ENCODE measurements at places on chromosomes 7 and 10.

- DNase-seq = peak; percentile 33
These were observed 30.0 kb downstream of the NET1 start for GRCh38 chr10:5442065-5442989.

DNA sequence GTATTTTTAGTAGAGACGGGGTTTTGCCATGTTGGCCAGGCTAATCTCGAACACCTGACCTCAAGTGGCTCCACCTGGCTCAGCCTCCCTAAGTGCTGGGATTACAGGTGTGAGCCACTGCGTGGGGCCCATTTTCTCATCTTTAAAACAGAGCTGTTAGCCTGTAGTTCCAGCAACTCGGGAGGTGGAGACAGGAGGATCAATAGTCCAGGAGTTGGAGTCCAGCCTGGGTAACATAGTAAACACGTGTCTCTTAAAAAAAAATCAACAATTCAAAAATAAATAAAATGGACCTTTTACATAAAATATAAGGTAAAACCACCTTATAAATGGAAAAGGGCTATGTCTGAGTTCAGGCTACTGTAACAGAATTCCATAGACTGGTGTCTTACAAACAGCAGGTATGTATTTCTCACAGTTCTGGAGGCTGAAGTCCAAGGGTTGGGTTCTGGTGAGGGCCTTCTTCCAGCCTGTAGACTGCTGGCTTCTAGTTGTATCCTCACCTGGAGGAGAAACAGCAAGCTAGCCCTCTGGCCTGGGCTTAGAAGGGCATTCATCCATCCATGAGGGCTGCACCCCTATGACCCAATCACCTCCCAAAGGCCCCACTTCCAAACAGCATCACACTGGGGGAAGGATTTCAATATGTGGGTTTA lies 7.0 kb upstream of the PVRIG start:
- DNase-seq = no peak

- peak; percentile 58 for DNase-seq
These were observed 735 bp downstream of the ZNF394 start for GRCh38 chr7:99499371-99499720.

DNA sequence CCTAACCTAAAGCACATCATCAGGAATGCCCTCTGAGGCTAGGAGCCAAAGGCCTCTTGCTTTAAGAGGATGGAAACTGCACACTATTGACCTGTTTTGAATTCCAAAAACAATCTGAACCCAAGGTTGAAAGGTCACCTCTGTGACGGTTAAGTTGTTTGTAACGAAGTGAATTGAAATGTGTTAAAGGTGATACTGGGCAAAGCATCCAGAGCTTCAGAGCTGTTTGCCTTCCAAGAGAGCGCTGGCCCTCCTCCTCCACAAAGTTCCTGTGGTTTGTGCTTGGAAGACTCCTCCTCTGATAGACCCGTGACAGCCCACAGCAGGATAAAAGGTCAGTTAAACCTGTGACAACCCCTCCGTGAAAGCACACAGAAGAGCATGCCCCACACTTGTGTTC lies 133.7 kb upstream of the CTTNBP2 start:
- no peak for DNase-seq

- DNase-seq = no peak
These were observed 321.7 kb upstream of the LRGUK start for GRCh38 chr7:133805426-133805825.

DNA sequence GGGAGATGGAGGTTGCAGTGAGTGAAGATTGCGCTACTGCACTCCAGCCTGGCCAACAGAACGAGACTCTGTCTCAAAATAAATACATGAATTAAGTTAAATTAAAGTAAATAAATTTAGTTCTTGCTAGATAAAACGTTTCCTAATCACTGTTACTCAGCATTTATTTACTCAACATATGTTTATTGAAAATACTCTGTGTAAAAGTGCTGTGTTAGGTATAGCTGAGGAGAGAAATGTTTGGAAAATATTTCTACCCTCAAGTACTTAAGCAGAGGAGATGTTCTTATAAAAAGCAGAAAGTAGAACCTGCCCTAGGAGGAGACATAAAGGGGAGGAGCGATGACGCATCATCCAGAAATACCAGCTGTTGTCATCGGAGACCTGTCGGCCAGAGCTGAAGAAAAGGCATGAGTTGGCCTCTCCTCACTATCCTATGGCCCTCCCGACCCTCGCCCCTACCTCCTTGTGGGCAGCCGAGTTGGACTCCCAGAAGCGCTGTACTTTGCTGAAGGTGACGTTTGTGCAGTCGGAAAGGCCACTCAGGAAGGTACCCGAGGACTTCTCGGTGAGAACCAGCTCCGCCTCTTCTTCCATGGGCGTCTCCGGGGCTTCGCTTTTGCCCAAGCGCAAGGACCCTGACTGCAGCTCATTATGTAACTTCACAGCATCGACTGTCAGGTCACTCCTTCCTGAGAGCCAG lies 1.1 kb downstream of the RRP12 start:
- DNase-seq = peak; percentile 80

- no peak for DNase-seq
These were observed 87.7 kb downstream of the NKX6-2 start for GRCh38 chr10:132698211-132698751.

GRCh38 chr7:52211930-52212329 lies 823.5 kb upstream of the POM121L12 start:
- DNase-seq = no peak

GRCh38 chr10:59839576-59839975 lies 66.8 kb downstream of the CCDC6 start:
- DNase-seq = no peak

DNA sequence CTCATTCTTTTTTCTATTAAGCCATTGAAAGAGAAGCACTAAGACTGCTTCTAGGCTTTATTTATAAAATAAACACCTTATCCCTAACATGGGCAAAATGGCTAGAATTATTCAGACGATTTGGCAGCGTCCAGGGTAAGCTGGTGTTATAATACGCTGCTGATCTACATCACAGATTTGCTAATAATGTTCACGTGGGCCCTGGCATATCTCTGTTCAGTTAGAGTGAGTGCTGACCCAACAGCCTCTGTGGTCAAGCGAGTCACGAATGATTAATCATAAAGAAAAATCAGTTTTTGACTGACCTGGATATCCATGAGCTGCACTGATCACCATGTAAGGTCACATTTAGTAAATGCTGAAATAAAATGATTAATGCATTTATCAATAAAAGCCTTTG lies 28.4 kb upstream of the CBLL1 start:
- DNase-seq = no peak

DNA sequence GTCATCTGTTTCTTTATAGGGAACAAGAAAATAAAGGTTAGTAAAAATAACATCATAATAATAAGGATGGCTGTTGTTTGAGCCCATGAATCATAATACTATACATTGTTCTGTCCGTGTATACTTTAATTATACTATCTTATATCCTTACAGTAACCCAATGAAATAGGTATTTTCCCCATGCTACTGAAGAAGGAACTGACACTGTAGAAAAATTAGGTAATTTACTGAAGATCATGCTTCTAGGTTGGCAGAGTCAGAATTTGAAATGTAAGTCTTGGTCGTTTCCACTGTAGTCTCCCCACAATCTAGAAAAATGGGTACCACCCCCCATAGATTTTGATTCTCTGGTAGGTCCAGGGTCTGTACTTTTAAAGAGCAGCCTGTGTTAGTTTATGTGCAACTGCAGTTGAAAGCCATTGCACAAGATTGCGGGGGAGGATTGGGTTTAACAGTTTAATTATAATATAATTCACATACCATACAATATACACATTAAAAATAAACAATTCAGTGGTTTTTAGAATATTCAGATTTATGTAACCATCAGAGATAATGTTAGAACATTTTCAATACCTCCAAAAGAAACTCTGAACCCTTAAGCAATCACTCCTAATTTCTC lies 47.7 kb downstream of the SHOC2 start:
- no peak for DNase-seq

DNA sequence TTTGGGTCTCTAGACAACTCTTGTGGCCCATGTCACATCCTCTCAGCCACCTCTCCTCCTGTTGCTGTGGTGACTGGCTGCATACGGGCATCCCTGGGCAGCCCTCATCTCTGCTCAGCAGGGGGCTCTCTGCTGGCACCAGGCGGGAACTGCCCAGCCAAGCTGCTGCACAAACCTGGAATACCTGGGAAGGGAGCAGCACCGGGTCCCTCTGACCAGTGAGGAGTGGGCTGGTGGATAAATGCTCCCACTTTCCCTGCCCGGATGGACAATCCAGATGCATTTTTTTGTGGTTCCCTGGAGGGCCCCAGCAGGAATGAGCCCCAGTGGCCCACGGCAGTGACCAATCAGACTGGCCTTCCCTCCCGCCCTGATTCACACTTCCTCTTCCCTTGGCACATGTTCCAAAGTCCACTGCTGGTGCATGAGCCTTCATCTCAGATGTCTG lies 21.9 kb downstream of the GRID1 start:
- no peak for DNase-seq

DNA sequence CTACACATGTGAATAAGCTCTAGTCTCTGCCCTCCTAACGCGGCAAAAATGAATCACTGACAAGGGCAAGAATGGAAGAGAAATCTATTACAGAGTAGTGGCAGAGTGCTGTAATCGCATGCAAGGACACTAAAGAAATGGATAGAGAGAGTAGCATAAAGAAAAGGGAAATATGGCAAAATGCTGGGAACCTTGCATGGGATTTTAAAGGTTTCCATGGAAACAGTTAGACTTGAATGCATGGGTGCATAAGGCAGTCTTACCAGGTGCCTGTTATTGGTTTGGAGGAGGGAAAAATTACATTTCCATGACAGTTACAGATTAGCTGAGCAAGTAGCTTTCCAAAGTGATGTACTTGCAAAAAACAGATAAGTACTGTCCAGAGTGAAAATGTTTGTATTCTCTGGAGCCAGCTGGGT lies 233.4 kb downstream of the PTN start:
- no peak for DNase-seq

GRCh38 chr10:74114041-74114448 lies 36.6 kb downstream of the AP3M1 start:
- DNase-seq = no peak

DNA sequence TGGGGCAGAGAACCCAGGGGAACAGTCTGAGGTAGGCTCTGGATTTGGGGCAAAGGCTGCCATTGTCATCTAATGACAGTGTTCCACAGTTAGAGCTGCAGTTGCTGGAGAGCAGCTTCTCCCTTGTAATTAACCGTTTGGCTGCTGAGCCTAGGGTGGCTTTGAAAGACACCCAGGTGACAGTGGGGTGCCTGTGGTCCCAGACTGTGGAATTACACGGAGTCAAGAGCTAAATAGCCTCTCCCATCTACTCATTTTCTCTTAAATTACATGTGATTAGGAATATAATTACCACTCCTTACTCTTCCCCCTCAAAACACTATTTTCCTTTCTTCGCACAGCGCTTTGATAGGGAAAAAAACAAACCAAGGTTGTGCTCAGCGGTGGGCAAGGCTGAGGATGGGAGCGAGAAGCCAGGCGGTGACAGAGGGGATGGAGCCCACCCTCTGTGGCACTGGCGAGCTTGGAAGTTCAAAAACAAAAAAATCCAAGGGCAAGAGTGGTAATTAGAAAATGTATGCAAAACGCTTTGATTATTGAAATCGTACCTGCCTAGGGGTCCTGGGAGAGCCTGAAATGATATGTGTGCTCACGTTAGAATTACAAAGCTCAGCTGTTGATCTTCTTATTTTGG lies 44.1 kb downstream of the BAMBI start:
- DNase-seq = no peak

DNA sequence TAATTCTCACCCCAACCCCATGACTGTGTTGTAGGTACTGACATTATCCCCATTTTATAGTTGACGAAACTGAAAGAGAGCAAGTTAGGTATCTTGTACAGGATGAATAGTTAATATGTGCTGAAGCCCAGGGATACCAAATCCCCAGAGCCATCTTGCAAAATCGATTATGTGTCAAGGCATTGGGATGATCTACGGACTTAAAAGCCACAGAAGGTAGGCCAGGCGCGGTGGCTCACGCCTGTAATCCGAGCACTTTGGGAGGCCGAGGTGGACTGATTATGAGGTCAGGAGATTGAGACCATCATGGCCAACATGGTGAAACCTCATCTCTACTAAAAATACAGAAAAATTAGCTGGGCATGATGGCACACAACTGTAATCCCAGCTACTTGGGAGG lies 242.4 kb upstream of the RHOBTB1 start:
- no peak for DNase-seq

- DNase-seq = no peak
These were observed 210.8 kb upstream of the CSTF2T start for GRCh38 chr10:51910189-51910588.
